ENCODE measurements at places on chromosomes 3 and 15.

GRCh38 chr3:38662544-38662943 is 13.1 kb upstream of the SCN5A start:
- no peak for DNase-seq

- DNase-seq, result no peak
These were observed 715.3 kb downstream of the NR2F2 start for GRCh38 chr15:97045666-97046421.

GRCh38 chr15:90552162-90552928 is 22.6 kb downstream of the CRTC3 start:
- DNase-seq, result no peak

DNA sequence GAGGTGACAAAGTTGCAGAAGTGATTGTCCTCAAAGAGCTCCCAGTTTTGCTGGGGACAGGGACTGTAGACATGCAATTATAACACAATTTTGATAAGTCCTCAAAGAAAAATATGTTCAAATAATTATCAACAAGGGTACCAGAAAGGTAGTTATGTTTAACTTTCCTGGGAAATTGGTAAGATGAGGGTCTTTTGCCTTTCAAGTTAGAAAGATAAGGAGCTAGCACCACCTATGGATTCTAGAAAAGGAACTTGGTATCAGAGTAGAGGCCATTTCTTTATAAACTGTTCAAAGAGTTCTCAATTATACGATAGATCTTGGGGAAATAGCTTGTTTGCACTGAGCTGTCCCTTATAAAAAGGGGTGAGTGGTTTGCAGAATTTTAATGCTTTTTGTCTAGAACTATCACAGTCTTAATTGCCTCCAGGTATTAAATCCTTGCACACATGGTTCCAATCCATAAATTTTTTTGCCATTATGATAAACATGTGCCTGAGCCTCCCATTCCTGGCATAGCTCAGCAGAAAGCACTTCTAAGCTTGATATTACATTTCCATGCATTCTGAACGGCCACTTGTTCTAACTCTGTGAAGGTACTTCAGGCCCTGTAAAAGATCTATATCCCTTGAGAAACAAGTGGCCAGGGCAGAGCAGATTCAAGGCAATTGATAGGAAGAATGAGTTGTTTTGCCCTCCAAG is 247.5 kb upstream of the LRIG1 start:
- DNase-seq, result no peak

GRCh38 chr15:51864408-51865056 is 35.1 kb downstream of the TMOD3 start:
- peak; percentile 42 for DNase-seq

GRCh38 chr3:10392244-10392643 is 71.3 kb upstream of the SEC13 start:
- no peak for DNase-seq

DNA sequence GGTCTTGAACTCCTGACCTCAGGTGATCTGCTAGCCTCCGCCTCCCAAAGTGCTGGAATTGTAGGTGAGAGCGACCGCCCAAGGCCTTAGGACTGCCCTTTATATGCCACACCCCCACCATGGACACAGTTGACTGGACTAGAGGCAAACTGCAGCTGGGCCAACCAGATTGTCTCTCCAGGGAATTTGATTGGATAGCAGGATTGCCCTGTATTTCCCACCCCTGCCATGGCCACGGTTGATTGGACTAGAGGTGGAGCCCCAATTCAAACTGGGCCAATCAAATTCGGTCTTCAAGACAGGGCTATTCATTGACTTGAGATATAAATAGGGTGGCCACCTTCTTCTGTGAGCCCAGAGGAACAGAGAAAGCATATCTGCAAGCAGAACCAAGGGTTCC is 6.9 kb upstream of the CLPX start:
- DNase-seq, result no peak

DNA sequence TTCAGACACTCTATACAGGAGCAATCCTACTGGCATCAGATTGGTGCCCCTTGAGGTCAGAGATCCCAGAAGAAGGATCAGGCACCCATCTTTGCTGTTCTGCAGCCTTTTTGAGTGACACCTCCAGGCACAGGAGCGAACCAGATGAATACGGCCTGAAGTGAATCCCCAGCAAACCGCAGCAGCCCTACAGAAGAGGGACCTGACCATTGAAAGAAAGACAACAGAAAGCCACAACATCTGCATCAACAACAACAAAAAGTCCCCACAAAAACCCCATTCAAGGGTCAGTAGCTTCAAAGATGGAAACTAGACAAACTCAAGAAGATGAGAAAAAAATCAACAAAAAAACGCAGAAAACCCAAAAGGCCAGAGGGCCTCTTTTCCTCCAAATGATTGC is 130.4 kb downstream of the PPM1L start:
- DNase-seq, result no peak

DNA sequence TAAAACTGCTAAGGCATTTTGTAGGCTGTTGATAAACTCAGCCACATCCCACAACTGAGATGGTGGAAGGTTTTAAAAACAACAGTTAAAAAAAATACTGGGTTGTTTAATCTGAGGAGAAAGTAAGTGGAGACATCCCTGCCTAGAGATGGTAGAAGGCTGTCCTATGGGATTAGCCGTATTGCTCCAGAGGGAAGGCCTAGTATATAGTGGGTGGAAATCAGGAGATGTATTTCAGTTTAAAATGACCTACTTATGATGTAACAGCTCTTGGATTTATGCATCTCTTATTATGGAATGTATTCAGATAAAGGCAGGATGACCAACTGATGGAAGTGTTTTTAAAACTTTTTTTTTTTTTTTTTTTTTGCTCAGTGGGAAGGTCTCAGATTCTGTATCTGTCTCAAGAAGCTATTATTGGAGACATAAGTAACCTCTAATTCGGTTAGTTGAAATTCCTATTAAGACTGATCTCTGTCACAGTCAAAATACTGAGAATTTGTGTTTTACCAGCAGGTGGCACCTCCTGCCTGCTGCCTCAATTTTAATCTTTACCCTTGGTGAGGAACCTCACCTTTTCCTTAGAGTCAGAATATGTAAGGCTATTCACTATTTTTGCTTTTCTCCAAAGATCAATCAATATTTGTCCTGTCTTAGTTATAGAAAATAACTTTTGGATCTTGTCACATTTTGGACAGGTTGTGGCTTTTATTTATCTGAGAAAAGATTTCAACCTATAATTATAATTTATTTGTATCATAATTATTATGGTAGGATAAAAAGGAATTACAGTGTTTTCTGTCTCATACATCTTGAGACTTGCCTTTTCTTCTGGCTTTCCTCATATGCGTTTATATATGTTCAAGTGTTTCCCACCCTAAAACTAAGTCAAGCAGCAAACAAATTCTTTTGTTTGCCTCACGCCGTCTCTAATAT is 63.0 kb downstream of the VPS8 start:
- DNase-seq, result no peak

DNA sequence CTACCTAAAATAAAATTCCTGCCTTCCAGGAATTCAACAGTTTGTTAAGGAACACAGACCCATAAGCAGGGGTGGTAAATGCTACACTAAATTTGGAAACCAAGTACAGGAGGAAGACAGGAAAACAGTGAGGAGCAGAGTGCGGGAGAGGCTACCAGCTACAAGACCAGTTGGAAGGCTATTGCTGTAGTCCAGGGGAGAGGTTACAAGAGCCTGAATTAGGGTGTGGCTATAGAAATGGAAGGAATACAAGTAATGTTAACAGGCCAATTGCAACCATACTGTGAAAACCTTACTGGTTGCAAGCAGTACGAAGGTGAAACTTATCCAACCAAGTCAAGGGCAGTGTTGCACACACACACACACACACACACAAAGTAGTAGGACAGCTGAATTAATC is 880 bp upstream of the ARMC8 start:
- DNase-seq, result no peak

DNA sequence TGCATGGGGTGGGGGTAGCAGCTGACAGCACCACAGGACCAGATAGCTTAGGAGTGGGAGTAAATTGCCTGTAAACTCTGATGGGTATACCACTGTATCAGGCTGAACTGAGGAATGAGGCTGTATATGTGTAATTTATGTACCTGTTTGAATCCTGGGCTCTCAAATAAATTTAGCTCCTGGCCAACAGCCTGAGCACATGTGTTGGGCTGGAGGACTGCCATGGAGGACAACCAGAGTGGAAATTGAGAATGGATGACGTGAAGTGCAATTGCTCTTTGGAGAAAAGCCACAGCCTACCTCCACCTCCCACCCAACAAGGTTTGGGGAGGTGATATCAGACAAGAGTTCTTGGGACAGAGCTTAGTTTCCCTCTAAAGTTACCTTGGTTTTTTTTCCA is 328.6 kb upstream of the PROK2 start:
- DNase-seq, result no peak

DNA sequence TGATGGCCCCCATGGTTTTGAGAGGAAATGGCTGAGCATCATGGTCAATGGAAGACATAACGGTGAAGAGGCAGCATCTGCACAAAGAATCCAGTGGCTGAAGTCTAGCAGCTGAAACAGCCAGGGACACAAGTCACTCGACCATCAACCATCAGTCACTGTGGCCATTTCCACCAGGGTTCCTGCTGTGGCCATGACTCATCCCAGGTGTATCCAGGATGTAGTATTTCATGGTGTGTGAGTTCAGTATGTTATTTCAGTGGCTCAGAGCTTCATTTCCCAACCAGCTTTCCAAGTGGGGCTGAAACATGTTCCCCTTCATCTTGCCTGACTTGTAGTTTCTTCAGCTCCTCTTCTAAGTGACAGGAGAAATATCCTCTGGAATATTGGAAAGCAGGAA is 47.8 kb upstream of the WNT5A start:
- no peak for DNase-seq

DNA sequence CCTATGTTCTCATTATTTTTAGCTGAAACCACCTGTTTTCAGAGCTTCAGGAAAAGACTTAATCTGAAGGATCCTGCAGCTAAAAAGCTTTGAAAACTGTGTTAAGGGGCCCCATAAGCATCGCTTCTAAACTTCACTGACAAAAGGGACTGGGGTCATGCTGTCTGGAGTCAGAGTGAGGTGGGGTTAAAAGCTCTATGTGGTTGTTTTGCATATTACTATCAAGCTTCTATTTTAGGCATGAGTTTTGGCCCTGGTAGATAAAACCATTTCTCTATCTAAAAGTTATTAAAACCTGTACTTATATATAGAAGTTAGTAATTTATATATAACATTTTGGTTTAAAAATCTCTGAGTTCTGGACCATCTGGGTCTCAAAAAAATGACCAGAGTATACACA is 45.5 kb downstream of the GPR160 start:
- DNase-seq, result no peak

GRCh38 chr3:98702166-98702565 is 61.0 kb upstream of the ST3GAL6 start:
- DNase-seq, result no peak

DNA sequence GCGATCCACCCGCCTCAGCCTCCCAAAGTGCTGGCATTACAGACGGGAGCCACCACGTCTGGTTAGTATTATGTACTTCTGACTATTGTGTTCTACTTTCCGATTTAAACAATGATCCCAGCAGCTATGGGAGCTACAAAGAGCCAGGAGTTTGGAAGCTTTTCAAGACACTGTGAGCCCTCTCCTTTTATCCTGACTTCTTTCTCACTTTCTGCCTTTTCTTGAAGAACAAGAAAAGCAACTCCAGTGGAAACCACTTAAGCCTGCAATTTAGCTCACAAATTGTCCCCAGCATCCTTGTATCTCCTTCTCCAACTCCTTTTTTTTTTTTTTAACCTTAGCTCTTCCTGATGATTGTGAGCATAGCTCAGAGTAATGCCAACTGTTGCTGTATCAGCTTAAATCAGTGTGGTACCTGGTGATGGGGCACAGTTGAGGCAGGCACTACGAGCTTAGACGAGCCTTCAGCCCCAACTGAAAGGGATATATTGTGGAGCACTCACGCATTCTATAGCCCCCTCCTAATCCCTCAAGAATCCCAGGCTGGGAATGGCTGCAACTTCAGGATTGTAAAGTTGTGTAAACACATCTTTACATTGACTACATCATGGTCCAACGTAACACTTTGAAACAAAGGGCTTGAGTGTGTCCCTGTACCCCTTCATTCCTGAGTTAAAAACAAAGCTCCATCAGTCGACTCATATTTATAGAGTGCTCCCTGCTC is 677.0 kb downstream of the FHIT start:
- no peak for DNase-seq

DNA sequence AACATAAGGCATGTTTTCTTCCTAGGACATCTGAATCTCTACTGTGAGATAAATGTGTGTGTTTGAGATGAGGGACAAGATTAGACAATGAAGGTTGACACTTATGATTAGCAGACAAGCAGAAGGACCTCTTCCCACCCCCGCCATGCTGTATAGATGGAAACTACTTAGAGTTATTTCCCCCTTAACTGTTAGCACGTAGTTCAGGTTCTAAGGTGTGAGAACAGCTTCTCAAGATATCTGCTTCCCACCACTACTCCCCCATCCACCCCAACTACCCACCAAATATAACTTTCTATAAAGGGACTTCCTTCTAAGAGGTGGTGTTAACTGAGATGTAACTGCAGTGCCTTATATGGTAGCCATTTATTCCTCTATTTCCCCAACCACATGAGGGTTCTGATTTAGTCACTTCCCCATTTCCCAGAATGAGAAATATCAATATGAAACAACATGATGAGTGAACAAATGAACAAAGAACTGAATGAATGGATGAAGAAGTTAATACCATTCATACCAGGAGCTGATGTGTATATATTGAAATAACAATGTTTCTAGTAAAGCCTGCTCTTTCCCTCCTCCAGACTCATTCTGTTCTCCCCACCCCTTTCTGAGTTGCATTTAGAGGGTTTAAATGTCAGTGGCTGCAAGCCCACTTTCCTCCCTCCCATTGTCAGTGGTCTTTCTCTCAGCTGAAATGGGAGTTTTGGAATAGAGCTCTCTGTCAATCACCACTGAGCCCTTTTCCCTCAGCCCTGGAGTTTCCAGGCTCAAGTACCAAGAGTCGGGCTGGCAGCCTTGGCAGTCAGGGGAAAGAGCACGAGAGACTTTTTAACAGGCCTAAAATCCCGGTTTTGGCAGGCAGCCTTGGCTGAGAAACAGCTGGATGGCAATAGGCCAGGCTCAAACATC is 7.7 kb upstream of the RFTN1 start:
- no peak for DNase-seq

GRCh38 chr3:101857301-101857741 is 8.0 kb downstream of the NFKBIZ start:
- no peak for DNase-seq

GRCh38 chr15:59256482-59256881 is 49.8 kb downstream of the LDHAL6B start:
- no peak for DNase-seq

DNA sequence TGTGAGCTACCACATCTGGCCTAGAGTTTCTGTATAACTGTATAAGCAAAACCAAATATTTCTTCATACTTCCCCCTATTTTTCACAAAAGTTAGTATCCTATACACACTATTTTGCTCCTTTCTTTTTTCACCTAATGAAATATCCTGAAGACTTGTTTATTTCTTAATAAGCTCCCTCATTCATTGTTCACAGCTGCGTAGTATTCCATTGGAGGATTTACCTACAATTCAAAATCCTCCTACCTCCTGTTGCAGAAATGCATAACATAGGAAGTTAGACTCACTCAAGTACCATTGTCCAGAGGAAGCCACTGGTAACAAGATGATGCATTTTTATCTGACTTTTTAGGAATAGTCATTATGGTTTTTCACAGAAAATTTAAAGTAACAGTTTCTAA is 29.6 kb upstream of the TBC1D21 start:
- no peak for DNase-seq

GRCh38 chr3:125646581-125646980 is 51.3 kb upstream of the OSBPL11 start:
- no peak for DNase-seq

All from stimulated activated CD4-positive, alpha-beta T cell treated with anti-CD3 and anti-CD28 coated beads, Interleukin-2, amount 100 ng/mL, for 24 hours (primary cell).